Ureter (tissue), 1 donor: ENCODE measurements at places on chromosomes 3 and 15. TPM values are rescaled to one million over a fixed set of nuclear protein-coding genes. Genes with fewer than 3 reads are reported as not detected.

Gene TRIP4
- total RNA-seq: 31.7 TPM

Gene NEK4
- total RNA-seq: 36.3 TPM

Gene IL17RE
- 11.9 TPM for total RNA-seq

Gene ZNF619
- total RNA-seq: 10.6 TPM

Gene ATP1B3
- 113 TPM for total RNA-seq

Gene HOMER2
- 9.4 TPM for total RNA-seq

Gene ISLR2
- 0.21 TPM for total RNA-seq

Gene SLC25A36
- 80.7 TPM for total RNA-seq

Gene PRTG
- total RNA-seq: 3.7 TPM

Gene CLDN18
- total RNA-seq: not detected

Gene PIGZ
- total RNA-seq: 16.3 TPM

Gene CISH
- 15.0 TPM for total RNA-seq

Gene WWTR1
- total RNA-seq: 67.1 TPM
